Left colon (tissue), 2 donors: ENCODE measurements at places on chromosomes 4 and X.

GRCh38 chrX:55640854-55641253, 17.7 kb downstream of the FOXR2 start:
- DNase-seq: no peak

DNA sequence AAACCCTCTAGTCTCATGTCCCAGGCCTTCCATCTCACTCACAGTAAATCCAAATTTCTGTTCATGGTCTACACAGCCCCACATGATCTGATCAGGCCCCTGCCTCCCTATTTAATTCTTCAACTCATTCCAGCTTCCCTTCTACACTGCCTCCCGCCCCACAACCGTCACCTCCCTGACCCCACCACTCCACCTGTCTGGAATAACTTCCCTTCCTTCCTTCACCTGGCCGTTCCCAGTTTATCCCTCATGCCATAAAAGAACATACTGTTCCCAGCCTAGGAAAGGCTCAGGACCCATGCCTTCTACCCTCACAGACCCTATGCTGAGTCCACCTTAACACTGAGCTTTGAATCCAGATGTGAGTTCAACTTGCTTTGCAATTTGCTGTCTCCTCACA, 6.8 kb upstream of the CD99L2 start:
- DNase-seq: no peak

DNA sequence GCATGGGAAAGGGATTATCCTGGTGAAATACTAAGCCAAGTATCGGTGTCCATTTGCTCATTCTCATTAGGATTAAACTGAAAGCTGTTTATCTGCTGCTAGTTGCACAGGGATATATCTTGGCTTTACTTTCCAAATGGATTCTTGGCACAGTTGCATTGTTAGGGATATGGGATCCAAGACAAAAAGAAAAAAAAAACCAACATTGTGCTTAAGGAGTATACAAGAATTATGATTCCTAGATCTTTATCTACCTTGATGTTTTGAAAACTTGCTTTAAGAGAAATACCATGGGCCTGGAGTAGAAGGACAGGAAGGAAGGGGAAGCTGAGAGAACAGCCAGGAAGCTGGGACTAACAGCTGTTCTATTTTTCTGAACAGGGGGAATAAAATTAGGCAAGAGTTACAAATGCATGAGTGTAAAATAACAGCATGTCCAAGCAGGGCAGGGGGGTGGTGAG, 107.6 kb downstream of the ATXN3L start:
- DNase-seq: no peak

GRCh38 chr4:183469936-183470335, 25.5 kb downstream of the CDKN2AIP start:
- DNase-seq: no peak

- no peak for DNase-seq
Measured at GRCh38 chrX:152904151-152905080, 6.5 kb downstream of the ZNF185 start.

DNA sequence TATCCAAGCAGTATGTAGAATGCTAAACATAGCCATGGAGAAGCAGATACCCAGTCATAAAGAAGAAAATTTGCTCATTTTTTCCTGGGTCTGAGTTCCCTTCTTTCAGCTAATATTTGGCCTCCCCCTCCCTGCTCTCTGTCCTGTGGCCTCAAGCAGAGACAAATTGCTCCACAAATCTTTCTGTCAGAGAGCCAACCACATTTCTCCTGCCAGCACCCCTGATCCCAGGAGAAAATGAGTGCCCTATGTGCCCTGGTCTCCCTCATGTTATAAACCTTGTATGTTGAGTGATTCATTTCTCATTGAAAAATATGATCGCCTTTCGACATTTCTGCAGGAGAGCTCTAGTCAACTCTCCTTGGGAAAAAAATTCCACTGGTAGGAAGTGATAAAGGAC, 82.0 kb downstream of the TMEM156 start:
- DNase-seq: no peak

GRCh38 chrX:98448524-98448923, 1564.8 kb downstream of the RPA4 start:
- DNase-seq: no peak

DNA sequence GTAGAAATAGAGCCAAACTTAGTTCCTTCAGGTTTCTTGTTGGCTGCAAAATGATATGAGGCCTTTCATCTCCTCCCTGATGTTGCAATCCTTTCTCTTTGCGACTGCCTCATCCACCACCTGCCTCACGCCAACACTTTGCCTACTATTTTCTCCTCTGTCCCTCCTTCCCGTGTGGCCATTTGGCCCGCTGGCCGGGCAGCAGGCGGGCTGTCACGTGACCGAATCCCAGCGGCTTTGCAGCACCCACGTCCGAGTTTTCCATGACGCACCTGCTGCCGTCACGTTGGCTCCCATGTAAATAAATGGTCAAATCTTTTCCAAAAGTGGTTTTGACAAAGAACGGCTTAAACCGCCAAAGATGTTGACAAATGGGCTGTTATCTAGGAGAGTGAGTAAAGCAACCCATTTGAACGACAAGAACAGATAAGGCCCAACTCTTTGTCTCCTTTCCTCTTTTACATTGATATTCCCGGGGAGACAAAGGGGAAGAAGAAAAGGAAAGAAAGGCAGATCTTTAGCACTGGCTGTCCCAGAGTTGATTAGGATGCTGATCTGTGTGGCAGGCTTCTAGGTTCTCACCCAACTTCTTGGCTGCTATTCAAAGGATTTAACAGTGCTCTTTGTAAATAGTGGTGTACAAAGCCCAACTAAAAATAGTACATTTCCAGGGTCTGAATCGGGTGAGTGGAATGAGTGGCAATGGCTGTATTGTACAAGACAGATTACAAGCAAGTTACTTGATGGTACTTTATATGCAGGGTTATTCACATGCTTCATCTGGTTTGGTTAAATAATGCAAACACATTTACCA, 174.2 kb upstream of the JADE1 start:
- no peak for DNase-seq

DNA sequence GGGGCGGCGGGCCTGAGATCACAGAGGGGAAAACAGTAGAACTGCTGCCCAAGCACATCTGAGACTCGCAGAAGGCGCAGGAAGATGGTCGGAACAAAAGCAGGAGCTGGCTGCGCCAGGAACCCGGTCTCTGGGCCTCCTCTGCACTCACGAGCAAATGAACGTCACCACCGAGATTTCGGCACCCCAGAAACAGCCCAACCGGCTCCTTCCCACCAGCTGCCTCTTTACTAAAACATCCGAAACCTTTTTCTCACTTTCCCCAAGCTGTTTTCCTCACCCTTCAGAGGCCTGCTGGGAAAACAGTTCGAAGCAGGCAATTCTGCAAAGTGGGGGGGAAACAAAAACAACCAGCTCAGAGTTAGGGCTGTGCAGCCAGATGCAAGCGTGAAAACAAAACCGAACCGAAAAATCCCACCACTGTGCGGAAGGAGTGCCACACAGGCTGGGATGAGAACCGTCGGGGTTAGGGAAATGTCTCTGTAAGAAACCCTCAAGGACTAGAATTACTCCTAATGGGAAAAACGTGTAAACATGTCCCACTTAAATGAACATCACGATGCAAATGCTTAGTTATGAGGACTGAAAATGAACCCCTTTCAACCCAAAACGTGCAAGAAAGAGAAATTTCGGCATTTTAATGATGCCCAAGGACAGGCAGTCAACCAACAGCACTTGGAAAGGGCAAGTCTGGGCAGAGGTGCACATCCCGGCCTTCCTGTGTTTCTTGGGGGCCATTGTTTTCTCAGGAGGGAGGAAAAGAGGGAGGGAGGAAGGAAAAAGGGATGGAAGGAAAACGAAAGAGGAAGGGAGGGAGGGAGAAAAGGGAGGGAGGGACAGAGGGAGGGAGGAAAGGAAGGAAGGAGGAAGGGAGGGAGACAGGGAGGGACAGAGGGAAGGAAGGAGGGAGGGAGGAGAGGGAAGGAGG, 15.8 kb downstream of the DHRSX start:
- DNase-seq: no peak
